Activated CD8-positive, alpha-beta T cell treated with anti-CD3 and anti-CD28 coated beads, Interleukin-2, amount 10 ng/mL, durations not matched to agents 7 days and 5 days (primary cell): ENCODE measurements at places on chromosomes 1 and 21.

DNA sequence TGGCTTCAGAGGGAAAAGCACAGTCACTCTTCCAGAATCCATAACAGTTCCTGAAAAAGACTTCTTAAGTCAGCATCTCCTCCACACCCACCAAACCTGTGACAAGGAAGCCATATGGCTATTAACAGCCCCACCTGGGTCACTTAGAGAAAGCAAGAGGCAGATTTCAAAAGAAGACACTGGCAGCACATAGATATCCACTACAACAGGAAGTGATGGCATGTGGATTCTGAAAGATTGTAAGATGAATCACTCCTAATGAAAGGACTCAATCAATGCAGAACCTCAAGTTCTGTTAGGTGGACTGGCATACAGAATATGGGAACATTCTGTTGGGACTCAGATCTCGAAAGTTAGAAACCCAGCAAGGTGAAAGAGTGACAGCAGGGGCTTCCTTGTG lies 365.9 kb downstream of the TGFB2 start:
- no peak for DNase-seq

DNA sequence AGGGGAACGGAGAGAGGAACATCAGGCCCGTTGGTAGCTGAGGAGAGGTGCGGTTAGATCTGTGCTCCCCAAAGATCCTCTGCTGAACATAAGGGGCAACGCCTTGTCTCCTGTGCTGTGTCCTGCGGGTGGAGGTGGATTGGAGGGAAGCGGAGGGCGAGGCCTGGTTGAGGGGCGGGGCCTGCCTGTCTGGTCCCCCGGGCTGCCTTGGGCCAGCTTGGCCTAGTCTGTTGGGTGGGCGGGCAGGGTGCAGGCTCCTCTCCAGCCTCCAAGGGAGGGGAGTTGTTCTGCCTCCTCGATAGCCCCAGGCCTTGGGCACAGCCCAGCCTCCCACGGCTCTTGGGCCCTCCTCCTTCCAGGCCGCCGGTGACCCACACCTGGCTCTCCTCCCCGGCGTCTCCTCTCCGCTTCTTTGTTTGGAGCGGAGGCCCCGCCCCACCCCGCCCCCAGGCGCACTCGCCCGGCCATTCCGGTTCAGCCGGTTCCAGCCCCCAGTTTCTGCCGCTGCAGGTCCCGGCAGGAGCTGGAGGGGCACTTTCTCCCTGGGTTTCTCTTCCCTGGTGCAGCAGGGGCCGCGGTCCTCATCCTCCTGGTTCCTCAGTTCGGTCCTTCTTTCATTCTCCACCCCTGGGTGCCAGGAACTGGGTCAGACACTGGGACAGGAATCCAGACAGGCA lies 19.4 kb downstream of the PTPRF start:
- DNase-seq, result peak; percentile 44

GRCh38 chr1:72847651-72848050 lies 565.3 kb upstream of the NEGR1 start:
- no peak for DNase-seq

- DNase-seq, result no peak
These were observed 20.3 kb upstream of the CA6 start for GRCh38 chr1:8925406-8925805.

- no peak for DNase-seq
These were observed 2.6 kb upstream of the SYTL1 start for GRCh38 chr1:27339213-27339612.

- no peak for DNase-seq
These were observed 5.4 kb downstream of the CC2D1B start for GRCh38 chr1:52360595-52360968.

GRCh38 chr1:15000671-15001070 lies 152.9 kb upstream of the TMEM51 start:
- DNase-seq, result no peak
